ENCODE measurements at places on chromosomes 11 and 22.

- DNase-seq = no peak
Measured at GRCh38 chr11:68535098-68535497, 74.5 kb downstream of the PPP6R3 start.

GRCh38 chr11:6505577-6506240, 8.6 kb downstream of the DNHD1 start:
- no peak for DNase-seq

DNA sequence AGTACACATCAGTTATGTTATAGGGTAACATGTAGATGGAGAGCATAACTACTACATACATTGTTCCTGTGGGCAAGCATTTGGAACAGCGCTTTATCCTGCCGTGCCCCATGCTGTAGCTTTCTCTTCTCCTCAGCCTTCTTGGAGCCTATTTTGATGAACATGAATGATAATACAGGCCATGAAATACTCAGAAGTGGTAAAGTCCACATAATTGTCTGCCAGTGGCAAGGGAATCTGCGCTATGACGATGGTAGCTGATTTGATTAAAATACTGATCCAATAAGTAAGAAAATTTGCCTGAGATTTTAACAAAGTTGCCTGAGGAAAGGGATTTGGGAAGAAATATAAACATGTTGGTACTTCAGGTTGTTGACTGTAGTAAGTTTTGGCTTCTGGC, 23.3 kb downstream of the ALKBH3 start:
- no peak for DNase-seq

DNA sequence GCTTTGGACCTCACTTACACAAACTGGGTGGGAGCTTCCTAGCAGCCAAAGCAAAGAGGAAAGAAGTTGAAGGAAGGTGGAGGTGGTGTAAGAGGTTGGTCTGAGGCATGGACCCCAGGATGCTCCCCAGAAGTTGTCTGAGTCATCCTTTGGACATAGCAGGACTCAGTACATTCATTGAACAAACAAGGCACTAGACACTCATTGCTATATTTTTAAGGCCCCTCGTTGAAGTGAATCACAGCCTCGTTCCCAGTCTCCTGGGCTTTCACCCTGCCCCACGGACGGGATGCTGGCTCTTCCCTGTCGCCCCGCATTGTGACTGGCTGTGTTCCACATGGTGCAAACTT, 95.9 kb upstream of the FGF3 start:
- no peak for DNase-seq

- DNase-seq = no peak
Measured at GRCh38 chr11:123231777-123232176, 36.7 kb upstream of the CLMP start.

DNA sequence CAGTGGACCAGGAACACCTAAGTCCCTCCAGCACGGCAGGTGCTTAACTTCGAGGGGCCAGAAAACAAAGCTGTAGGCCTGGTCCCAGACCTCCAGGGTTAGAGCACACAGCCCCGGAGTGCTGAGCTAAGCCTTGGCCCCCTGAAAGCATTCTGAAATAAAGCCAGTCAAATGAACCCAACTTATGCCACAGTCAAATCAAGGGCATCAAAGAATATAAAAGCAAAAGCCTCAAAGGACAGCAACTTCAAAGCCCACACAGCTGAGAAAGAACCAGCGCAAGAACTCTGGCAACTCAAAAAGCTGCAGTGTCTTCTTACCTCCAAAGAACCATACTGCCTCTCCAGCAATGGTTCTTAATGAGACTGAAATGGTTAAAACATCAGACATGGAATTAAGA, 39.1 kb downstream of the TMEM123 start:
- DNase-seq = no peak
